ENCODE measurements at places on chromosomes 4 and X. TPM values are rescaled to one million over a fixed set of nuclear protein-coding genes. Genes with fewer than 3 reads are reported as not detected.

Gene ATOH1
- total RNA-seq = not detected

DNA sequence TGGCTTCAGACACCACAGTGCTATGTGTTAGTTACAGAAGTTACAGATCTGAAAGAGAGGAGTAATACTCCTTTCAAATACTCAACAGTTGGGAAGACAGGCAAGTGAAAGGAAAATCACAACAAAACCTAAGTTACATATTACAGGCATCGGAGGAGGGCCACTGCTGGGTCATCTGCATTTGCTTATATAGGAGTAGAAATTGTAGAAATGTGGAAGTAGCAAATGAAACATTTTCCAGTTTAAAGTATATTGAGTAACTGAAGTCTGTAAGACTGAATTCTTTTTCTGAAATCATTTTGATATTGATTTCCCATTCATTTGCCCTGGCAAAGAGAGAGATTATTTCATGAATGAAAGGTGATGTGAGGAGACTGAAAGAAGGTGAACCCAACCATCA, 201.7 kb downstream of the SPRY1 start:
- no peak for DNase-seq

DNA sequence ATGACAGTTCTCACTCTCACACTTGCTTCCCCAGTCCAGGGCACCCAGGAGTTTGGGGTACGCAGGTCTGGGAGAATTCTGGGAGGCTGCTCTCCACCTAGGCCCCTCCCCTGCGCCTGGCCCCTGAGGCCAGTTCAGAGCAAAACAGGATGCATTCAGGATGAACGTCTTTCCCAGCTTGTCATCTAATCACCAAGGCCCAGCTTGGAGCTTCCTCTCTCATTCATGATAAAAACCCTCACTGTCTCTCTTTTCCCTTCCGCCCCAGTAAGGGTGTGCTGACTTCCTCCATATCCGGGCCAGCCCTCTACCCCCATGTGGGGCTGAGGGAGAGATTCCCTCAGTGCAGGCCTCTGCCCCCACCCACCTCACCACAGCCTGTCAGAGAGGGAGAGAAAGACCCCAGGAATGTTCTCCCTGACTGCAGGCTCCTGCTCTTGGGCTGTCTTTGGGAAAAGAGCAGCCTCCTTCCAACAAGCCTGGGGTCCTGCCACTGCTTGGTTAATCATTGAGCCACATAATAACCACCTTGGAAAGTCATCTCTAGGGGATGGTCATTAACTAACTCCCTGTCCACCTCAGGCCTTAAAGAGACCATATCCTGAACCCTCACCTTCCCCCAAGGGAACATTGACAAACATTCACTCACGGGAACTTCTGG, 50.1 kb downstream of the STARD8 start:
- no peak for DNase-seq

Gene MAGEC1
- not detected for total RNA-seq

Gene NCAPG
- 4.0 TPM for total RNA-seq

- no peak for DNase-seq
Measured at GRCh38 chr4:90546114-90546513, 418.9 kb downstream of the CCSER1 start.

GRCh38 chr4:64001229-64001898, 407.9 kb downstream of the TECRL start:
- no peak for DNase-seq

DNA sequence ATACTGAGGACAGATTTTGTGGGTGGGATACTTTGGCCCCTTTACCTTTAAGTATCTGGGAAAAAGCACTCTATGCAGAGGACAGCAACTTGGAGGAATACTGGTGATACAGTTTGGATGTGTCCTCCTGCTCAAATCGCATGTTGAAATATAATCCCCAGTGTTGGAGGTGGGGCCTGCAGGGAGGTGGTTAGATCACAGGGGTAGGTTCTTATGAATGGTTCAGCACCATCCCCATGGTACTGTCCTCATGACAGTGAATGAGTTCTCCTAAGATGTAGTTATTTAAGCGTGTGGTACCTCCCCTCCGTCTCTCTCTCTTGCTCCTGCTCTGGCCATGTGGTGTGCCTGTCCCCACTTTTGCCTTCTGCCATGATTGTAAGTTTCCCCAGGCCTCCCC, 24.6 kb downstream of the GPAT3 start:
- DNase-seq = no peak

DNA sequence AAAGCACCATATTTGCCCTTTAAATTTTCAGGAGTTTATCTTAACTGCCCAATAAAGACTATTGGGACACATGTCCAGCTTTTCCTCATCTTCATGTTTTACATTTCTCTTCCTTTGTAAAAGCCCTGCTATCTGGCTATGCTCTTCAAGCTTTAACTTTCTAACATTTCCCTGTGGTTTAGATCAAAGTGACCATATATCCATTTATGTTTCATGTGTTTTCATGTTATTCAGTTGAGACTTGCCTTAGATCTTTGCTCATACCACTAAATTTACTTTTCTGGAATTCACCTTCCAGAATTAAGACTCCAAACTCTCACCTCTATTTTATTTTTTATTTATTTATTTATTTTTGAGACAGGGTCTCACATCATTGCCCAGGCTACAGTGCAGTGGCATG, 78.5 kb downstream of the EFHC2 start:
- no peak for DNase-seq
